ENCODE measurements at places on chromosomes 3 and 15. TPM values are rescaled to one million over a fixed set of nuclear protein-coding genes. Genes with fewer than 3 reads are reported as not detected.

GRCh38 chr3:71560665-71561064, 22.9 kb downstream of the FOXP1 start:
- DNase-seq = no peak

The IL16 gene
- not detected for total RNA-seq

DNA sequence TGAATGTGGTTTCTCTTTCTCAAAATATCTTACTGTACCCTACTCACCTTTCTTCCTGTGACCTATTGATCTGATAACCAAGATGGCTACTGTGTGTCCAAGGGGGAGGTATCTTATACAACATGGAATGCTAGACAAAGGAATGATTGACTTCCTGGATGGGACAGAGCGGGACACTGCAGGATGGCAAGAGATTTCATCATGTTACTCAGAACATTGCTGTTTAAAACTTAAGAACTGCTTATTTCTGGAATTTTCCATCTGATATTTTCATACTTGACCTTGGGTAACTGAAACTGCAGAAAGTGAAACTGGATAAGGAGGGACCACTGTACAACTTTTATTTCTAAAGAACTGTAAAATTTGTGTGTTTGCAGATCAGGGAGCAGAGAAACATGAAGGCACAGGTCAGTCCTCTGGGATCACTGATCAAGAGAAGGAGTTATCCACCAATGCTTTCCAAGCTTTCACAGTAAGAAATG, 18.5 kb downstream of the CNOT10 start:
- no peak for DNase-seq

DNA sequence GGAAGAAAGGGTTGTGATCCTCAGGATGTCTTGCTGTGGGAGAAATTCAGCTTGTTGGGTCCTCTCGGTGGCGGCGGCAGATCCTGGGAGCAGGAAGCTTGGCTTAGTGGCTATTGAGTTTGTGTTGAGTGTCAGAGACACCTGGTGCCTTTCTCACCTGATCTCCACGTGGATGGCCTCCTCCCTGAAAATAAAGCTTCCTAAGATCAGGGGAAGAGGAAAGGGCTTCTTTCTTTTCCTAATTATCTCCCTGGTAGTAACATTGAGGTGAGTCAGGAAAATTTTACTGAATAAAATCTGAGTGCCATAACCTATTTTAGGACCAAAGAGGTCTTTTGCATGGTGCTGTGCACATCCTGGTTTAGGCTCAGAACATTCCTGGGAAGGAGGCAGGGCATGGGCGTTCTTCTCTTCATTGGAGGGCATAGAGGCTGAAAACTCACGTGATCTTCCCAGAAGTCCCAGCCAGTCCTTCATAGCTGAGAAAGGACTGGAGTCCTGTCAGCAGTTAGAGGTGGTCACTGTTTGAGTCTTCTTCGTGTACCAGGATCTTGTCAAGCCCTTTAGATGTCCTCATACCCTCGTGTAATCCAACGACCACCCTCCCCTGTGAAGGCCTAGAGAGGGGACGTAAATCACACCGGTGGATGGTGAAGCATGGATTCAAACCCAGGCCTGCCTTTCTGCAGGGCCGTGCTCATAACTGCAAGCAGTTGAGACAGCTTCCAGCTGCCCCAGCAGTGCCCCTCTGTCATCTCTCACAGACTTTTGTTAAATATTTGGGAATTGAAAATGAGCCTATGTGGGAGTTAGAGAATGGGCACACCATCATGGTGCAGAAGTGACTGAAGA, 1.1 kb downstream of the CMTM8 start:
- DNase-seq = no peak

- no peak for DNase-seq
These were observed 474 bp downstream of the PRR23B start for GRCh38 chr3:139020036-139020867.

The TIMP4 gene
- 16.1 TPM for total RNA-seq

DNA sequence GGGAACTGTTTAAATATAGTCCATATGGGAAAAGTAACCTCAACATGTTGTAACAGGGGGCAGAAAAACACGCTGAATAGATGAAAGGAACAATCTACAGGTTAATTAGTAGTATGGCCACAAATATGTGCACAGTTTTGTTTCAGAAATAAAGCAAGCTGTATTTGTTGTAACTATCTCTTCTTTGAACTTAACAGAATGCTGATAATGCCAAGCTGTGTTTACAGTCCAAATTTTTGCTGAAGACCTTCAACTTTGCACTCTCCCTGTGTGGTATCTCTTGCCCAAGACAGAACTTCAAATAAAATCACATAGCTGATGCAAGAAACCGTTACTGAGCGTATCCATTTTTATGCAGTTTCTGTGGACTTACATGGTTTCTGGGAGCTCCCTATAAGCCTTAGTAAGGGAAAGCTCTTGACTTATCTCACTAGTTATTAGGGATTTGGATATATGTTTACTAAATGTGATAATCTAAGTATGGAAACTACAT, 425.4 kb upstream of the TPRG1 start:
- DNase-seq = no peak

- DNase-seq = no peak
These were observed 230.4 kb upstream of the BHLHE40 start for GRCh38 chr3:4748701-4749378.

DNA sequence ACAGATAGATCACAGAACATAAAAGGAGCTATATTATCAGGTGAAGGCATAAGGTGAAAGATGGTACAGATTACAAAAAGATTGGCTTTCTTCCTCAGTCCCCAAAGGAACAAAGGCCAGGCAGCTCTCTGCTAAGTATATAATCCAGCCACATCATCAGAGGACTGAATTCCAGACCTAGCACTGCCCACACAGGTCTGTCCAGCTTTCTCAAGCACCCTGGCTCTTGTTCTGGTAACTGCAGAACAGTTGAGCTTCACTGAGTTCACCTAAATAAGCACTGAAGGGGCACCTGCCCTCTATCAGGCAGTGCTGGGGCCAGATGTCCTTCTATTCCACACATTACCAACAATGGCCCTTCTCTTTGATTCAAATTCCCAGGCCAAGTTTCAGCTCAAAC, 6.3 kb downstream of the DUOXA1 start:
- DNase-seq = no peak

DNA sequence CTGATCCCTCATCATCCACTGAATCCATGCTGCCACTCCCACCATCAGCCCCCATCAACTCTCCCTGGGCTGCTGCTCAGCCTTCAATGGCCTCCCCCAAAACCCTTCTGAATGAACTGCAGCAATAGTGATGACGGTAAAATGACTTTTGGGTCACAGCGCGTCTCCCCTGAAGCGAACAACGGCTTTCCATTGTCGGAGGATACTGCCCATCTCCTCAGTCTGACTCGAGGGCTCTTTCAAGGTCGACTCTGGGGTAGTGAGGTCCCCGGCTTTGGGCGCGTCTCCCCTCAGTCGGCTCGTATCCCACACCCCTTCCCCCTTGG, 57.2 kb upstream of the ZBTB38 start:
- no peak for DNase-seq

All from GM23338 (cell line).